Left renal pelvis (tissue), 4 donors: ENCODE measurements at places on chromosomes 1 and 21.

DNA sequence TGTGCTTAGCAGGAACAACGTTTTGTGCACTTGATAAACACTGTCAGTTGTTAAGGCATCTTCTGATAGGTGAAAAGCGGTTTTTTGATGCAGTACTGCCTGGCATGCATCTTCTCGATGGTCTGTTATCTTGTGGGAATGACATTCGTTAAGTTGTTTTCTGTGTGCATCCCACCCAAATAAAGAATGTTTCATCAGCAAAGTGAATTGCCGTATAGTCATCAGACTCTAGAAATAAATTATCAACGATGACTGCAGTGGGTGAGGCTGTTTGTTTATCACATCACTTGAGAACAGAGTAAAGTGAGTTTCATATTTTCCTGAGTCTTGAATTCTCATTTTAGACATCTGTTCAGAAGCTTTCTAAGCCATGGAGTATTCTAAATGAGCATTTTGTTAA, 34.1 kb downstream of the NFIA start:
- DNase-seq = no peak

DNA sequence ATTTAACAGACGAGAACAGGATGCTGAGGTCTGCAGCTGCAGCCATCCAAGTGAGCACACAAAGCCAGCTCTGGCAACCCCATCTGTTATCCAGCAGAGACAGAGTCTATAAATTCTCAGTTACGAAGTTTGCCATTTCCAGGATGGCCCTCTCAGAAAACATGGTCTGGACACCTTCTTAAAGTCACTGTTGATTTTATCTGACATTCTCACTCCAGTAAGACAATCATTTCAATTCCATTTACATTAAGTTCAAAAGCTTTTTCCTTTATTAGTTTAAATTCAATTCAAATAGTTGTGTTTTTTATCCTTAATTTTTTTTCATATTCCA, 125.5 kb downstream of the DMRTB1 start:
- DNase-seq = no peak

DNA sequence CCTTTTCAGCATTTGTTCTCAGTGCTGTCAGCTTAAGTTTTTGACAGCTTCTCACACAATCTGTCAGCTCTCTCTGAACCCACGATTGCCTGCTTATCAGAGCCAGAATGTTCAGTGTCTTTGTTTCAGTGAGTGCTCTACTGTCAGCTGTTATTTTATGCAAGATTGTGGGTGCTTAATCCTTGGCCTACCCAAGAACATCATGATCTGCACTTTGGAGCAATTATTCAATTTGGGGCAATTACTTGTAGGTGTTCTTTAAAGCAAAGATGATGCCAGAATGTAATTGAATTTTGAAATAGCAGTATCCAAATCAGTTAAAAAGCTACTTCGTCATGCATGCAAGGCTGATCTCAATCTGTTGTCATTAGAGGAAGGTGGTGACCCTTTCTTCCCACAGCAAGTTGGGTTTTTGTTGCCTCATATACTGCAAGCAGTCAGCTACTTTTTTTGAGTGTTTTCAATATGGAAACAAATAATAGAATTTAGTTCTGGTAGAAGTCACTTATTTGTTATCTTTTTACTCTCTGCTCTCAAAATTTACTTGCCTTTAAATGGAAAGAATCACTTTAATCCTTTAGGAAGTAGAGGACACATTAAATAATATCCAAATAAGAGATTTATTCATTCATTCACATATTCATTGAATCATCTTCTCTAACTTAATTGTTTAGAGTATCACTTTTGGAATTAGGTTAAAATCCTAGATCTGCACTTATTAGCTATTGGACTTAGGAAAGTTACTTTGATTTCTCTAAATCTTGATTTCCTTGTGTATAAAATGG, 253.5 kb upstream of the CACYBP start:
- DNase-seq = no peak

DNA sequence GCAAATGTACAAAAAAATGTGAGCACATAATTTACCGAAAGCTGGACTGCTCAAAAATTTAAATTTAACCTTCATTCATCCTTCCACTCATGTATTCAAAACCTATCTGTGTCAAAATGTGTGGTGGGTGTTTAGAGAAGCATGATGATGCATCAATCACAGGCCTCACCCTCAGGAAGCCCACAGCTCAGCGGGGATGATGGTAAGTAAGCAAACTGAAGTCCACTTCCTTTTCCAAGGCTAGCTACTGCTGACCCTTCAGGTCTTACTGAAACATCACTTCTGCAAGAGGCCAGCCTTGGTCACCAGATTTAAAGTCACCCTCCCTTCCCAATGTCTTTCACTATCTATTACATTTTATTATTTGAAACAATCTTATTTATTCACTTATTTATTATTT, 254.5 kb downstream of the DNM3 start:
- no peak for DNase-seq

- DNase-seq = no peak
Measured at GRCh38 chr21:17921579-17922530, 102.7 kb upstream of the C21orf91 start.

DNA sequence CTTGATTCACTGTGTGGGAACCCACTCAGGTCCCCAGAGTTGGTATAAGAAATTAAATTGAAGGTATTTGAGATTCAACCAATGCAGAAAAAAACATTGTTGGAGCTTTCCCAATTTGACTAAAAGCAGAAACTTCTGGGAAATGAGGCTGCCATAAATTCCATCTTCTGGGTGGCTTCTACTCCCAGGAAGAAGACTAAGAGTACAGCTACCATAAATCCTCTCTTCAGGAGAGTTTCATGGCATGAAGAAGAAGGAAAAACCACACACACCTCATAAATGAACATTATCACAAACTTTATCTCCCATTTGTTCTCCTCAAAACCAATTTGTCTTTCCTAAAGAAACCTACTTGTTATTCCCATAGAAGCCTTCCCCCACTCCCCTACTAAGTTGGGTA, 283.9 kb downstream of the DPYD start:
- DNase-seq = no peak

DNA sequence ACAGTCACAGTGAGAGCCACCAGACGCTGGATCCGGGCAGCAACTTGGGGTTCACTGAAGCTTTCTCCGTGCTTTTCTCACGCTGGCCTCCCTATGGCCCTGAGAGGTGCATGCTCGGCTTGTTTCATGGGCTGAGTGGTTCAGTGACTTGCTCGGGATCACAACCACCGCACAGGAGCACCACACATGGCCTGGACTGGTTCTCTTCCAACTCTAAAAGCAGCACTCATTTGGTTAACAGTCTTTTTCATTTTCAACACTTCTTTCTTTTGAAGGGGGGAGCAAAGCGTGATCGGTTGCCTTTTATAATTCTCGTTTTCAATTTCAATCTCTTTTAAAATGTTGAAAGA, 26.2 kb downstream of the UBIAD1 start:
- no peak for DNase-seq

- DNase-seq = no peak
Measured at GRCh38 chr21:38027901-38028498, 111.7 kb upstream of the KCNJ6 start.

- DNase-seq = no peak
Measured at GRCh38 chr1:208538587-208538986, 294.4 kb upstream of the PLXNA2 start.

DNA sequence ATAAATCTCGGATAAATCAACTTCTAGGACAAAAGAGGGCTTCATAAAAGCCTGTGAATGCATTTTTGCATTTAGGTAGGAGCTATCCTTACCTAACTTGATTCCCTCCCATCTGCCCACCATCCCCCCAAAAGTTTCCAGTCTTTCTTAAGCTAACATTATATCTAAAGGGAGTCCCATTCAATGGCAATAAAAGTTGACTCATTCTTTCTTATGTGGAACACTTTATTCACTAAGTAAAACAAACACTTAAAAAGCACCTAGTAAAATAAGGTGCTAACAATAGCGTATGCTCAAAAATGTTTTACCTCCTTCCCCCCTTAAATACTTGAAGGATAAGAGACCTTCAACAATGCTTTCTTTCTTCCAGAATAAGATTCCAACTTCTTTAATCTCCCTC, 83.8 kb downstream of the GON4L start:
- DNase-seq = no peak

GRCh38 chr1:4571263-4571662, 83.1 kb upstream of the AJAP1 start:
- no peak for DNase-seq

DNA sequence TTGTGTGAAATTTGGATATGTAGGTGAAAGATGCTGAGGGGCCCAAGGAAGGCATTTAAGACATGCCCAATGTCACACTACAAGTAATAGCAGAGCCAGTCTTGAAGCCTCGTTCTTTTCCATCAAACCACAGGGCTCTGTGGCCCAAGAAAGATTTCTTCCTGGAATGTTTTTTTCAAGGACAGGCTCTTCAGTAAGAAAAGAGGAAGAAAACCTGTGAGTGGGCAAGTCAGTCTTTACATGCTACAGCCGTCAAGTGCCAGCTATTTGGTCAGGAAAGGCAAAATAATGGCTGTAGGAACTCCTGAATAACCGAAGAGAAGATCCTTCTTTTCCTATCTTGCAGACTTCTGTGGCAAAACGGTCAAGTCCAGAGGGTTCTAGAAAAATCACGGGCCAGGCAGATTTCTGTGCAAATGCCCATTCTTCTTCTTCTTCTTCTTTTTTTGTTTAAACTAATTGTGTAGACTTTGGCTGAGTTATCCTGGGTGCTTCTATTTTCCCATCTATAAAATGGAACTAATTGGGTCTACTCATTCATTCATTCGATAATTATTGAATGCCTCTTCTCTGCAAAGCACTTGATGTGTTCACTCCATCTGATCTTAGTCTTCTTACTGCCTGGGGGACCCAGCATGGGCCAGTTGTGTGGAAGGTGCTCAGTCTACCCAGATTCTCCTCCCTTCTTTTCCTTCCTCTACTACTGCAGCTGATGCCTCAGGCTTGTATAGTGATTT, 1.9 kb upstream of the ID3 start:
- DNase-seq = no peak

DNA sequence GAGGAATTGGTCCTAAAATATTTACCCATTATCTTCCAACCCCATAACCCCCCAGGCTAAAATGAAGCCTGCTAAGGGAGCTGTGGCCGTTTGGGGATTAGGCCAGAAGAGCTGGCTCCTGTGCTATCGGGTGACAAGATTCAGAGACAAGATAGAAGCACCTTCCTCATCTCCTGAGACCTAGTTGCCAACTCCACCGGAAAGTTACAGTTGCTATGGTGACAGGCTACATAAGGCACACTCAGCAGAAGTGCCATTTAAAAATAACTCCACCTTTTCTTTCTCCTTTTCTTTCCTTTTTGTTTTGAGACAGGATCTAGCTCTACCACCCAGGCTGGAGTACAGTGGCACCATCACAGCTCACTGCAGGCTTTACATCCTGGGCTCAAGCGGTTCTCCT, 43.6 kb upstream of the ROR1 start:
- DNase-seq = no peak

DNA sequence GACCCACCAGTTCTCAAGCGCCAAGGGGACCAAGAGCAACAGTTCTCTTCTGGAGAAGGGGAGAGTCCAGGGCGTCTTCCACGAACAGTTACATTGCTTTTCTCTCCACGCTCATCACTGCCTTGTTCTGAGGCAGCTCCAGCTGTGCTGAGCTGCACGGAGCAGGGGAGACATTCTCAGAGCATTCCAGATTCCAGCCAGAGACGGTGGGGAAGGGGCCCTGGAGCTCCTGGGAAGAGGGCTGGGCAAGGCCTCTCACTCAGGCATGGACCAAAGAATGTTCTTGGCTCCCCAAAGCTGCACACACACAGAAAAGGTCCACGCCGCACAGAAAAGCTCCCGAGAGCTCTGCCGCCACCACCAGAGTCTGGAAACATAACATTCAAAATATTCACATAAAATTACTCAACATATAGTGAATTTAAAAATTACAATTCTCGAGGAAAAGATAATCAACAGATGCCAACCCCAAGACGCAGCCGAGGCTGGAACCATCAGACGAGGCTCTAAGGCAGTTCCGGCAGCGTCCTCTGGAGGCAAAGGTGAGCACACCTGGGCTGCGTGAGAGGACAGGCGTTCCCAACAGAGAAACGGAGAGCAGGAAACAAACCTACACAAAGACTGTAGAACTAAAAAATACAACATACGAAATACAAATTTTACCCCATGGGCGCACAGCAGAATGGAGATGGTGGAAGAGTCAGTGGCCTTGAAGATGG, 40.5 kb downstream of the UBE2G2 start:
- DNase-seq = no peak

DNA sequence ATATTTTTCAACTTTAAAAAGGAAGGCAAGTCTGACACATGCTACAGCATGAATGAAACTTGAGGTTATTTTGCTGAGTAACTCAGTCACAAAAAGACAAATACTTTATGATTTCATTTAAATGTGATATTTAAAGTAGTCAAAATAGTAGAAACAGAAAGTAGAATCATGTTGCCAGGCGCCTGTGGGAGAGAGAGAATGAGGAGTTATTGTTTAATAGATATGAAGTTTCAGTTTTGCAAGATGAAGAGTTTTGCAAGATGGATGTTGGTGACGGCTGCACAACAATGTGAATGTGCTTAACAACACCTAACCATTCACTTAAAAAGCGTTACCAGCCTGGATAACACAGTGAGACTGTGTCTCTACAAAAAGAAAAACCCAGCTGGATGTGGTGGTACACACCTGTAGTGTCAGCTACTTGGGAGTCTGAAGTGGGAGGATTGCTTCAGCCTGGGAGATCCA, 20.7 kb upstream of the ATP1A1 start:
- no peak for DNase-seq

GRCh38 chr1:16442265-16442664, 1.7 kb downstream of the NECAP2 start:
- DNase-seq = no peak

GRCh38 chr1:93995837-93996536, 86.8 kb upstream of the GCLM start:
- DNase-seq = no peak
